Iris pigment epithelial cell (primary cell): ENCODE measurements at places on chromosomes 3 and 15.
A peak's percentile ranks its signal among the peaks of the same experiment; 100 is the strongest.

DNA sequence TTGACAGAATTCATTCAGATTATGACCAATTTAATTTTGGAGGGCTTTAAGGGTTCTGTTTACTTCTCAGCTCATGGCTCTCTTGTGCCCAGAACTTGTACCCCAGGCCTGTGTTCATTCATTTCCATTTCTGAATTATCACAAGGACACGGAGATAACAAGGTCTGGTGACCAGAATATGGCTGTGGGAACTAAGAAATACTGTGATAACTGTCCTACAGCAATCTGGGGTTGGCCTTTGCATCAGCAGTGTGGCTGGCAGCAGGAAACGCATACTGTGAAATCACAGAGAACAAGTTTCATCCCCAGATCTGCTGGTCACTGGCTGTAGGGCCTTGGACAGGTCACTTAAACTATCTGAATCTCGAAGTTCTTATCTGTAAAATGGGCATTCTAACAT is 41.8 kb upstream of the TPM1 start:
- no peak for DNase-seq

DNA sequence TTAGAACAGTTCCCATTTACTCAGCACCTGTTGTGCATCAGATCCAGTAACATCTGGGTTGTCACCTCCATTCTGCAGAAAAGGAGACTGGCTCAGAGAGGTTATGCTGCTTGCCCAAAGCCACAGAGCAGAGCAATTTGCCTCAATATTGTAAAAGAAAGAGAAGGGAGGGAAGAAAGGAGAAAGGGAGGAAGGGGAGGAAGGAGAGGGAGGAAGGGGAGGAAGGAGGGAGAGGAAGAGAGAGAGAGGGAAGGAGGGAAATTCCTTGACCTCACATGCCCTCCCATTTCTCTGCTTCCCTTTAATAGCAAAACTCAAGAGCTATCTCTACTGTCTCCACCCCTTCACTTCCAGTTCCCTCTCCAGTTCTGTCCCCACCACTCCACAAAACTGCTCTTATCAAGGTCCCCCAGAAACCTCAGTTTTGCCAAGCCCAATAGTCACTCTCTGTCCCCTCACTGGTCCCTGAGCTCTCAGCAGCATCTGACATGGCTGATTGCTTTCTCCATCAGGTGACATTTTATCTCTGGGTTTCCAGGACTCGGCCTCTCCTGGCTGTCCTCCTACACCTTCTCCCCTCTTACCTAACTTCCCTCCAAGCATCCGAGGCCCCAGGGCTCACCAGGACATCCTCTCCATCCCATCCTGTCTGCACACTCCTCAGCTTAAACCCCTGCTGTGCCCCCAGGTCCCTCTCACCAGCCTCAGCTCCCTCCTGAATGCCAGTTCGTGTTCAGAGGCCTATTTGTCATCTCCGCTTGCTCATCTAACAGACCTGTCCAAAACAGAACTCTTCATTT is 104.7 kb upstream of the LINGO1 start:
- no peak for DNase-seq

DNA sequence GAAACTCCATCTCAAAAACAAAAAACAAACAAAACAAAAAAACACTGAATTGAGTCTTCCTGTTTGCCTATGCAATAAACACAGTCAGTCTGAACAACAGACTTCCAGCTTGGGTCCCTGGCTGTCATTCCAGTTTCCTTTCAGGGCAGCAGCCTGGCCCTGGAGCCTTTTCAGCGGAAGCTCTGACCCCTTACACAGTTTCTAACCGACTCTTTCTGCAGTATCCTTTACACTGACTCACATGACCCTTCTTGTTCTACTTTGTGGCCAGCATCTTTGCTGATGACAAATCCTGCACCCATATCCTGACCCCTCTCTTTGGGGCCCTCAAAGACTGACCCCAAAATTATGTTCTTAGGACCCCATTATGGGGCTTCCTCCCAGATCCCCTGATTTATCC is 38.3 kb upstream of the INO80 start:
- peak; percentile 7 for DNase-seq

- DNase-seq, result no peak
Observed at GRCh38 chr3:55947406-55947805, 460.3 kb upstream of the WNT5A start.

GRCh38 chr3:152474585-152474984 is 205.9 kb downstream of the MBNL1 start:
- peak; percentile 95 for DNase-seq

GRCh38 chr3:116341899-116342298 is 103.4 kb downstream of the LSAMP start:
- no peak for DNase-seq

DNA sequence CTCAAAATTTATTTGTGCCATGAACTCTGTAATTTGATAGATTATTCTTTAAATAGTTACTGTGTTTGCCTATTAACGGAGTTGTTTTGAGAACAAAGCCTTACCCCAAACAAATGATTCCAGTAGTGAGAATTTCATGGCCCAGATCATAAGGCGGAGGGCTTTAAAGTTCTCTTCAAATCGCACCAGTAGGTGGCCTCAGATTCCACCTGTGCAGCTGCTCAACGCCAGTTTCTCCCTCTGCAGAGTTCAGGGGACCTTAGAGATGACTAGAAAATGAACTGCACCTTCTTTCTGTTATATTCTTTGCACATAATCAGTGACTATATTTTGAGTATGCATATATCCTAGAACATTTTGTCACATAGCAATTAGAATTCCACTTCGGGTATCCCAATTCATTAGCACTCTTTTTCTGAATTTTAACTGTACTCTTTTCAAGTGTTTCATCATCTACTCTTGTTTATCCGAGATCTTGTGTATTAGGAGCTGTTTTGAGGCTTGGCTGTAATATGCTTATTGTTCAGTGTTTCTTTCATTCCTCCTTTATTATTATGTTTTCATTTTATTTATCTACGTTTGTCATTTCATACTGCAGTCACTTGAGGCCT is 232.6 kb upstream of the CHRM5 start:
- peak; percentile 50 for DNase-seq

DNA sequence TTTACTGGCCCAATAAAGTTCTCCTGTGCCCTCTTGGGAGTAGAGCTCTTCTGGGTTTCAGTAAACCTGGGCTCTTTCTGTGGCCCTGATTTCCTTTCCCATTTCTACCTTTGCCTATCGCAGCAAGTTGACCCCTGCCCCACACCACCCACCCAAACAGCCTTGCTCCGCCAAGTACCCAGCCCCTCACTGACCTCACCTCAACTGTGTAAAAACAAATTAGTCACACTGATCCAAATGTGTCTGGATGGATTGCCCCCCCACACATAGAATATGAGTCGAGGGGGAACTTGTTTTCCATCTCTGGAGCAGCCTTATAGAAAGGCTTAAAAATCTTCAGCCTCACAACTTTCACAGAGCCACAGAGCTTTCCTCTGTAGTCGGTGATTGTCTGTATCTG is 28.6 kb upstream of the VEPH1 start:
- peak; percentile 55 for DNase-seq

- no peak for DNase-seq
Observed at GRCh38 chr15:28109626-28110455, 10.7 kb upstream of the OCA2 start.

GRCh38 chr3:189941125-189941524 is 179.6 kb downstream of the P3H2 start:
- no peak for DNase-seq

DNA sequence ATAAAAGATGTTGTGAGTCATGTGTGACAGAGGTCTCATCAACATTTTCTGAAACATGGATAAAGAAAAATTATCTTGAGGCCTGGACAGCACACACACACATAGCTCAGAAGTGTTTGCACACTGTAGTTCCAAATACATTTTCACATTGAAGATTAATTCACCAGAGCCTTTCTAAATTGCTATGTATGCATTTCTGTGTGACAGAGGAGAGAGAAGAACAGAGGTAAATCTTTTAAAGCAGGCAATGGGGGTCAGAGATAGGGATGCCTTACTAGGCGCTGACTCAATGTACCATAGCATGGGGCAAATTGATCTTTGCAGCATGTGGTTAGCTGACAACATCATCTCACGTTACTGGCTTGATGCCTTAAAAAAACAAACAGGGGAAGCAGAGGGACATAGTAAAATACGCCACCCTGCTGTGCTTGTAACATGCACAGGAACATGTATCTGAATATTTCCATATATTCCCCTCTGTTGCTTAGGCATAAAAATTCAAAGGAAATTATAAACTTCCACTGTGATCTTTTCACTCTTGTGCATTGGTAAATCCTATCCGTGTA is 7.7 kb downstream of the POU1F1 start:
- DNase-seq, result peak; percentile 38

GRCh38 chr3:156558389-156558788 is 3.5 kb upstream of the SSR3 start:
- DNase-seq, result no peak

DNA sequence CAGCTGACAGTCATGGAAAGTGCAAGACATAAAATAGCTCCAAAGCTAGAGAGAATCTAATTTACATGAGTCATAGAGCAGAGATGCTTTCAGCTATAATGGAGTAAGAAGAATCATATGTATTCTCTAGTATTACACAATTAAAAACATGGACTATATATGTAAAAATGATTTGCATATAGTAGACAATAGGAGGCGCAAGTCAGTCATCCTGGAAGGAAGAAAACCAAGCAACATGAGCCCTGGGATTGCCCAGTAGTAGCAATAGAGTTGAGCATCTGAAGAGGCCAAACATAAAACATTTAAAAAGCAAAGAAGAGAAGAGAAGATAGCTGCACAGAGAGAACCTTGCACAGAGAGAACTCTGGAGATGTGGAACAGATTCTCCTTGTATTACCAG is 455.0 kb downstream of the EPHA3 start:
- DNase-seq, result no peak

DNA sequence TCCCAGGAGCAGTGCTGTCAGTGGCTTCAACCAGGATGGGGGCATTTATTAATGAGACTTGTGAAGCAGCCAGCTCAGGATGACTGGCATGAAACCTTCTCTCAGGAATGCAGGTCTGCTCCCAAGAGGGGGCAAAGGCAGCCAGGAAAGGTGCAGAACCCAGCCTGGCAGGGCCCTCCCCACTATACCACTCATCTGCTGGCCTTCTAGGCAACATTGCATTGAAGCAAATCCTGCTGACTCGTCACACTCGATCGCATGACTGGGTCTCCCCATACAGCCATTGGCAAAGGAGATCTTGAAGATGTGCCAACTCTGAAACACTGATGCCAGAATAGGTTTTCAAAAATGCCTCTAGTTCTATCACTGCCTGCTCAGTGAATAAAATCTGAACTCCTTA is 65.7 kb upstream of the CMTM7 start:
- no peak for DNase-seq

- no peak for DNase-seq
Observed at GRCh38 chr3:101273156-101273555, 47.2 kb downstream of the IMPG2 start.

DNA sequence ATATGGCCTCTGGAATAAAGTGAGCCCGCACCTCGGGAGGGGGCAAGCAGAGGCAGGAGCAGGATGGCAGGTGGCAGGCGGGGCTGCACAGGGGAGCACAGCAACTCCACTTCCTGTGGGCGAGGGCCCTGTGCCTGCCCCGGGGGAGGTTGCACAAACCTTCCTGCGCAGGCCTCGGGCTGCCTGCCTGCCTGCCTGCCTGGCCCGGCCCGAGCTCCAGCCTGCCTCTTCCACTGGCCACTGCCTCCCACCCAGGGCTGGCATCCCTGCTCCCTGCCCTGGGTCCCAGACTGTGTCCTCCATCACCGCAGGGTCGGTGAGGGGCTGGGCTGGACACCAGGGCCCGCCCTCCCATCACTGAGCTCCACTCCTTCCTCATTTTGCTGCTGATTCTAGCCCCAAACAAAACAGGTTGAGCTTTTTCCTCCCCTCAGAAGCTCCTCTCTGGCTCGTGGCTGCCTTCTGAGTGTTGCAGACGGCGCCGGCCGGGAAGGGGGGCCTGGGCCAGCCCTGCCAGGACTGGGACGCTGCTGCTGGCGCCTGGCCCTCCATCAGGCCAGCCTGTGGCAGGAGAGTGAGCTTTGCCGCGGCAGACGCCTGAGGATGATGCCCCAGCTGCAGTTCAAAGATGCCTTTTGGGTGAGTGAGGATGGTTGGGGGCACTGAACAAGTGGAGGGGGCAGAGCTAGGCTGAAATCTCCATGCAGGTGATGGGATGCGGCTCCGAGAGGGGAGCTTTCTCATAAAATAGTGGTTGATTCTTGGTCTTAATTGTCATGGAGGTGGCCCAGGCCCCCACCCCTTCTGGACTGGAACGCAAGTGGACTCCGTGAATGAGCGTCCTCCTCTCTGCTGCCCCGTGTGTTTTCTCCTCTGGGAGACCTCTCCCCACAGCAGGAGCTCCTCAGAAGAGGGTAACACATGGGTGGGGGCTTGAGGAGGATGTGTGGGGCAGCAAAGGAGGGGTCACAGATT is at the start of gene PSTPIP1:
TSS of gene PSTPIP1 (plus strand) at position 156 of the 975 bp plus-strand sequence. CDS start at position 604, 448 bp downstream.
- DNase-seq, result no peak

- DNase-seq, result no peak
Observed at GRCh38 chr15:74304431-74304830, 63.0 kb downstream of the CYP11A1 start.

GRCh38 chr3:138173769-138174420 is 826 bp downstream of the DBR1 start:
- DNase-seq, result peak; percentile 9

DNA sequence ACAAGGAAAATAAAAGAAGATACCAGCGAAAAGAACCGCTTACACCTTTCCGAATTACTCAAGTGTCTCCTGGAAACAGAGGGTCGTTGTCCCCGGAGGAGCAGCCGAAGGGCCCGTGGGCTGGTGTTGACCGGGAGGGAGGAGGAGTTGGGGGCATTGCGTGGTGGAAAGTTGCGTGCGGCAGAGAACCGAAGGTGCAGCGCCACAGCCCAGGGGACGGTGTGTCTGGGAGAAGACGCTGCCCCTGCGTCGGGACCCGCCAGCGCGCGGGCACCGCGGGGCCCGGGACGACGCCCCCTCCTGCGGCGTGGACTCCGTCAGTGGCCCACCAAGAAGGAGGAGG is 325 bp downstream of the ALCAM start:
- no peak for DNase-seq

GRCh38 chr3:152642658-152643057 is 192.3 kb upstream of the P2RY1 start:
- DNase-seq, result no peak

GRCh38 chr15:41936649-41937567 is 35.4 kb downstream of the EHD4 start:
- peak; percentile 78 for DNase-seq

DNA sequence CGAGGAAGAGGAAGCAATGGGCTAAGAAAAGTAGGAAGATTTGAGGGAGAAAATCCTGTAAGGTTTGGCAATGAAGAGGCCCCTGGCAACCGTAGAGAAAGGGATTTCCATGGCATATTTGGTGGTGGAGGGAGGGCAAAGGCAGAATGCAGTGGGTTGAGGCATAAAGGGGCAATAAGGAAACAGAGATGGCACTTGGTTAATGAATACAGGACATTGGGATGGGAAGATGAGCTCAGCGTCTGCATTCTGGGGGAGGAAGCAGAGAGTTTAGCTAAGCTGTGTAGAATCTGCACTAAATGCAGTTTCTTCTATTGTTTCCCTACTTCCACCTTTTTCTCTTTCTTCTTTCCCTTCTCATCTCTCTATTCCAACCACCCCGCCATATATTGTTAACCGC is 83.6 kb downstream of the LRTM1 start:
- no peak for DNase-seq

DNA sequence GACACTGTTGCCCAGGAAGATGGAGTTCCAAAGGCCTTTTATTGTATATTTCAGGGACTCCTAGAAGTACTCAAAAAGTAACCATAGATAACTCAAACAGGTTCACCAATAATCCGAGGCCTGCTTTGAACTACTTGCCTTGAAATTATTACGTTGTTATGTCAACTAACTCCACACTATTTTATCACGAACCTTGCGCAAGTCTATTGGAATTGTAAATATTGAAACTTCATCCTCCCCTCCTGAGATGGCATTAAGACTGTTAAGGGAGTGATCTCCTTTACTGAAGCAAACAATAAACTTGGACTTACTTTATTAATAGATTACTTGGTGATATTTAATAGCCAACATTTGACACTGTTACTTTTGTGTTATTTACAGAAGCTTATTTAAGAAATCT is 199.6 kb upstream of the GADL1 start:
- no peak for DNase-seq
